ENCODE measurements at places on chromosomes 5 and 9.

- no peak overlapping the region for H3K27ac ChIP-seq
- H3K27me3 ChIP-seq, result no peaks in the 10 kb centered on the region
- H3K4me3 ChIP-seq, result no peak overlapping the region
- no peak for DNase-seq
- H3K4me1 ChIP-seq, result peaks cover 3% of the 10 kb centered on the region
These were observed 194.7 kb downstream of the GLIS3 start for GRCh38 chr9:4105183-4105582.

GRCh38 chr5:1948663-1949191 is 66.0 kb upstream of the IRX4 start:
- H3K4me1 ChIP-seq, result no peaks in the 10 kb centered on the region
- H3K36me3 ChIP-seq, result no peaks in the 10 kb centered on the region
- H3K4me3 ChIP-seq, result no peak overlapping the region

- H3K36me3 ChIP-seq, result no peaks in the 10 kb centered on the region
- no peak for DNase-seq
- H3K4me1 ChIP-seq, result no peaks in the 10 kb centered on the region
- H3K27ac ChIP-seq, result no peak overlapping the region
- no peak overlapping the region for H3K4me3 ChIP-seq
These were observed 191.6 kb downstream of the PLK2 start for GRCh38 chr5:58268268-58268667.

DNA sequence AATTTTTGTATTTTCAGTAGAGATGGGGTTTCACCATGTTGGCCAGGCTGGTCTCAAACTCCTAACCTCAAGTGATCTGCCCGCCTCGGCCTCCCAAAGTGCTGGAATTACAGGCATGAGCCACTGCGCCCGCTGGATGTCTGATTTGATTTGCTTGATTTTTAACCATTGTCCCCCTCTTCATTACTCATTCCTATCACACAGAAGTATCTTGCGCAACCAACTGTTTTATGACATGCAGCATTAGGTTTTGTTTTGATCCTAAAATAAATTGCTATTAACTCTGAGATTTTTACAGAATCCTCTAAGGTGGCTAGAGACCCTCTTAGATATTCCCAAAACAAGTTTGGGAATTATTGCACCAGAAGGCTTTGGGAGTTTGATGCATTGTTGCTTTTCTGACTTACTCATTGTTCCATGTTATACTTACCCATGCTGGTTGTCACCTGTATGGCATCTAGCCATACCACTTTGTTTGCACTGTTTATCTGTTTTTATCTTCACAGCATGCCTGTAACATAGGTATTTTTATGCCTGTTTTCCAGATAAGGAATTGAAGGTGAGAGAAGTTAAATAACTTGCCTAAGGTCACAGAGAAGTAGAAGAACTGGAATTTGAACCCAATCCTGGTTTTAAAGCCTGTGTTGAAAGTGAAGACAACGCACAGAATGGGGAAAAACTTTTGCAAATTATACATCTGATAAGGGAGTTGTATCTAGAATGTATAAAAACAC is 35.9 kb upstream of the PWWP2A start:
- peaks cover 15% of the 10 kb centered on the region for H3K4me1 ChIP-seq
- no peaks in the 10 kb centered on the region for H3K36me3 ChIP-seq
- no peak overlapping the region for H3K4me3 ChIP-seq
- DNase-seq, result no peak
- H3K27me3 ChIP-seq, result peaks cover 4% of the 10 kb centered on the region
- no peak overlapping the region for H3K27ac ChIP-seq

GRCh38 chr9:116809656-116810055 is 122.6 kb downstream of the TRIM32 start:
- H3K27ac ChIP-seq, result no peak overlapping the region
- DNase-seq, result no peak
- no peak overlapping the region for H3K4me3 ChIP-seq
- H3K36me3 ChIP-seq, result no peaks in the 10 kb centered on the region

Data from activated T-cell treated with anti-CD3 and anti-CD28 coated beads, Interleukin-2, amount 50 U/mL, for 24 hours (primary cell).